ENCODE measurements at places on chromosomes 1 and 21. TPM values are rescaled to one million over a fixed set of nuclear protein-coding genes. Genes with fewer than 3 reads are reported as not detected.

- DNase-seq: no peak
Observed at GRCh38 chr1:61058483-61059245, 23.7 kb upstream of the NFIA start.

Gene LCE1A
- total RNA-seq: not detected

DNA sequence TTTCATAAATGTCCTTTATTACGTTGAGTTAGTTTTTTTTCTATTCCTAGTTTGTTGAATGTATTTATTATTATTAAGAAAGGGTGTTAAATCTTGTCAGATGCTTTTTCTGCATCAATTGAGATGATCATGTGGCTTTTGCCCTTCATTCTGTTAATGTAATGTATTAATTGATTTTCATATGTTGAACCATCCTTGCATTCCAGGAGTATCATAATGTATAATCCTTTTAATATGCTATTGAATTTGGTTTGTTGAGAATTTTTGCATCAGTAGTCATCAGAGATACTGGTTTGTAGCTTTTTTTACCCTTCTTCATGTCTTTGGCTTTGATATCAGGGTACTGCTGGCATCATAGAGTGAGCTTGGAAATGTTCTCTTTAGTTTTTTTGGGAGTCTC is 100.0 kb downstream of the POFUT2 start:
- DNase-seq: no peak

Gene ASCL5
- not detected for total RNA-seq

Gene LMOD1
- 0.37 TPM for total RNA-seq

DNA sequence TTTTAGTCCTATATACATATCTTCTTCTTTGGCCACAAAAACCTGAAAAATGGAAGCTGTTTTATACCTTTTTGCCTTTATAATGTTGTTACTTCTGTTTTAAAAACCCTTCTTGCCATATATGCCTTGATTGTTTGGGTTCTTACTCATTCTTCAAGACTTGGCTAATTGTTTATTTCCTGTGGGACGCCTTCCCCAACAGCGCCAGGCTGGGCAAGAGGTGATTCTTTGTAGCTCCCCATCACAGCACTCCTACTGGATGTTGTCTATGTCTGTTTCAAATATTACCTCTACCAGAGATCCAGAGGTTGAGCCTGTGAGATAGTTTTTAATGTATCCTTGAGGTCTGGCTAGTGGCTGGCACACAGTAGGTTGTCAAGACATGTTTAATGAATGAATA is 73.2 kb upstream of the CYP2J2 start:
- DNase-seq: no peak

Gene FCER1G
- total RNA-seq: 0.34 TPM

Gene AXDND1
- 0.77 TPM for total RNA-seq

GRCh38 chr21:21664871-21665270 is 666.7 kb downstream of the NCAM2 start:
- no peak for DNase-seq

DNA sequence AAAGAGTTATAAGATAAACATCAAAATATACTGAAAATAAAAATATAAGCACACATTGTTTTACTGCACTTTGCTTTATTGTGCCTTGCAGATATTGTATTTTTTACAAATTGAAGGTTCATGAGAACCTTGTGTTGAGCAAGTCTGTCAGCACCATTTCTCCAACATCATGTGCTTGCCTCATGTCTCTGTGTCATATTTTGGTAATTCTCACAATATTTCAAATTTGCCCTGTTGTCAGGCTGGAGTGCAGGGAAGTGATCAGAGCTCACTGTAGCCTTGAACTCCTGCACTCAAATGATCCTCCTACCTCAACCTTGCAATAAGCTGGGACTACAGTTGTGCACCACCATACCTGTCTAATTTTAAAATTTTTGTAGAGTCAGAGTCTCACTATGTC is 21.3 kb upstream of the CNIH3 start:
- DNase-seq: no peak

- no peak for DNase-seq
Observed at GRCh38 chr1:206010060-206010459, 6.9 kb upstream of the RAB7B start.

GRCh38 chr1:29711582-29712283 is 475.4 kb downstream of the PTPRU start:
- DNase-seq: no peak

DNA sequence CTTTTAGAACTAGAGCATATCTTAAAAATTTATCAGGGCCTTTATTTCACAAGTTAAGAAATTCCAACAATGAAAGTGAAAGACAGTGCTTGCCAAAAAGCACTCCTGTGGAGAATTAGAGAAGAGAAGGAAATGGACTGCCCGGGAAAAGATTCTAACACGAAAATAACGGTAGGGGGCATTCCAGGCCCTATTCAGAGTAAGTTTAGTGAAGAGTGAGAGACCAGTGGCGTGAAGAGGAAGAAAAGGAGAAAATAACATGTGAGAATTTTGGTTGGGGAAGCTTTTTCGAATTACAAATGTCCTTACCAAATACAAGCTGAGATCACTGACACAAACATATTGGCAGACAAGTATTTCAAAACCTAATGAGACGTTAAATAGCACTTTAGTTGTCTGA is 38.4 kb upstream of the RBM34 start:
- peak; percentile 83 for DNase-seq

GRCh38 chr21:22584308-22584707 is 1586.1 kb downstream of the NCAM2 start:
- DNase-seq: no peak

Gene PDZK1
- total RNA-seq: 0.28 TPM

- no peak for DNase-seq
Observed at GRCh38 chr1:16139473-16139962, 16.4 kb downstream of the EPHA2 start.

Gene AMPD1
- not detected for total RNA-seq

Gene CD2
- total RNA-seq: 0.71 TPM

Gene ADAMTS5
- total RNA-seq: under 0.01 TPM

- DNase-seq: no peak
Observed at GRCh38 chr1:33516891-33517567, 44.6 kb downstream of the ZSCAN20 start.

DNA sequence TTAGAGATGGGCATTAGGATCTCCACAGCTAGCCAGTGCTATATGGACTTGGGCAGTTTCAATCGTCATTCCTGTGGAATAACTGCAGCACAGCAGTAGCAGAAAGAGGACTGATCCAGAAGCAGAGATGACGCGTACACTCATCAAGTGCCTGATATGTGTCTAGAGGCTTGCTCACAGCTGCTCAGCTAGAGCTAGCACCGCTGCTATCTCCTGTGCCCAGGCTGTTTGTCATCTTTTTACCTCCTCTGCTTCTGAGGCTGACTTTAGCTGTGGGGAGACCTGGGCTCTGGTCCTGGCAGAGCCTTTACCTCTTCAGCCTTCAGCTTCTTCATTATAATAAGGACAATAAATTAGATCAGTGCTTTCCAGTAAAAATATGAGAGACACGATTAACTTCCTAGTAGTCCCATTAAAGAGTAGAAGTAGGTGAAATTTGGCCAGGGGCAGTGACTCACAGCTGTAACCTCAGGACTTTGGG is 5.3 kb downstream of the TENT5C start:
- no peak for DNase-seq

Gene SOX13
- total RNA-seq: 27.8 TPM

DNA sequence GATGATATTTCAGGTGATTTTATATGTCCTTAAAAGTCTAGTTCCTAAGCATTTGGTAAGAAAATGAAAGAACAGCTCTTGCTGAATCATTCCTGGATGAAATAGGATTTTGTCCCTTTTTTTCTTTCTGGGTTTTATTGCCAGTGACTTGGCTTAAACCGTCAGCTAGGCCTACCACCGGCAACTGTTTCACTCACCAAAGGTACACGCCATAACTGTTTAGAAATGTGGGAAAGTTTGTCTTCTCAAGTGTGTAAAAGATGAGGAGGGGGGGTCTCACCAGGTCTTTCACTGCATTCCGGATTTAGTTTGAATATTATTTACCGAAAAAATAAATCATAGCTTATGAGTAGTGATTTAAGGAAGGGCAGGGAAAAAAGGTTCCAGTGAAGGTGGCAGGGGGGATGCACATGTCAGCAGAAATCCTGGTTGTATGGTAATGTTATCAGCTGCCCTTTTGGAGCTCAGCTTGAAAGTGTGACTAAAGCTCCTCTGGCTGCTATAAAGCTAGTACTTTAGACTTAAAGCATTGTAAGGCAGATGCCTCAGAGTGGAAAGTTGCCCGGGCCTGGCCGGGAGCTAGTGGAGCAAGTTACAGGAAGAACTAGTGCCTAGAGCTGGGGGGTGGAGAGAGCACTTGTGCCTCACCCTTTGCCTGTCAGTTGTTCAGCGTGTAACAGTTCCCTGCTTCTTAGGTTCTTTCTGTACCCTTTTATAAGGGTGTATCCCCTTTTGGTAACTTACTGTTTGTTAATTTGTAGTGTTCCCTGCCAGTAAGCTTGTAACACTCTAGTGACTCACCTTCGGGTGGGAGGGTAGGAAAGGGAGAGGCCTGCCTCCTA is 3.1 kb downstream of the ATP1A1 start:
- DNase-seq: peak; percentile 44

DNA sequence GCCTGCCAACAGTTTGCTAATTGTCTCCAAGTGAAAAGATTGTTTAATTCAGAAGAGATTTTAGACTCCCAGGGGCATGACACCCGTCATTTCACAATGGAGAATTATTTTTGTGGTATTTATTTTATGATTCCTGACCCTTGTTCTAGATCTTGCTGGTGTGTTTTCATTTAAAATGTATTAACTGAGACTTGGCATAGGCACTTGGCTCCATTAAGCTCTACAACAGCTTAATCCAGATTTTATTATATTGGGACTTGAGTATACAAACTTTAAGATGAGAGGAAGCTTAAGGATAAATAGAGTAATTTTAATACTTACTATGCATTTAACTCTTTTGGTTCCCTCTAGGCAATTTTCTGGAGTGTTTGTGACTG is 101.3 kb upstream of the KCNE2 start:
- DNase-seq: no peak

Gene NES
- total RNA-seq: 83.8 TPM

- no peak for DNase-seq
Observed at GRCh38 chr1:222053790-222054294, 312.0 kb upstream of the DUSP10 start.

DNA sequence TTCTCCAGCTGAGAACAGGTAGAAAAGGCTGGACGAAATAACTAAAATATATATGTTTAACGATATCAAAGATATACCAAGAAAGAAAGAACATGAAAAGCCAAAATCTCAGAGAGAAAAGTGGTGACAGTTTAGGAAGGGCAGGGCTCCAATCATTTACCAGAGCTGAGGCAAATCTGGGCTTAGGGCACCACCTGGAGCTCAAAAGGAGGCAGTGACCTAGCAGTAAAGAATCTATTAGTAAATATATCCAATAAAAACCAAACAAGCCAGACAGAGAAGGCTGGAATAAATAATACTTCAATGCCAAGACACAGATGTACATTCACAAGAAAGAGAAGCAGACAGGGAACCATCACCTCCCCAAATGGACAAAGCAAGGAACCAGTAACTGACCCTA is 43.5 kb downstream of the CHIA start:
- peak; percentile 64 for DNase-seq

GRCh38 chr1:153771841-153772593 is 3.2 kb upstream of the SLC27A3 start:
- DNase-seq: peak; percentile 66

DNA sequence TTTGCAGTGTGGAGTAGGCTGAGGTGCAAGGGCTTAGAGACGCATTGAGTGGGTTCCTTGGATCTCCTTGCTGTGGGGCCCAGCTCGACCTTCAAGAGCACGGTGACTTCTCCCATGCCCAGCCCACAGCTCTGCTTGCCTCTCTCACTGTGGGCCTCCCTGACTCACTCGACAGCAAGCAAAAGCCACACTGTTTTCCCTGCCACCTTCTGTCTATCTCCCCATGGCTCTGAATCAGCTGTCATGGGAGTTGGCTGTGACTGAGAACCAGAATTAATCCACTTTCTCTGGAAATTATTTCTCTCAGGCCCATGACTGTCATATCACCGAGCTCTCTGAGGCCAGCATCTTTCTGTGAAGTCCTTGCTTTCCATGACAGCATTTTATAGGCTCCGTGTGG is 140.7 kb downstream of the NOS1AP start:
- no peak for DNase-seq

Gene OR2AK2
- not detected for total RNA-seq
